Pancreas (tissue), 10 donors: ENCODE measurements at places on chromosomes 7 and 10. TPM values are rescaled to one million over a fixed set of nuclear protein-coding genes. Genes with fewer than 3 reads are reported as not detected.
A peak's percentile ranks its signal among the peaks of the same experiment; 100 is the strongest.

The NXPH1 gene
- total RNA-seq: not detected

DNA sequence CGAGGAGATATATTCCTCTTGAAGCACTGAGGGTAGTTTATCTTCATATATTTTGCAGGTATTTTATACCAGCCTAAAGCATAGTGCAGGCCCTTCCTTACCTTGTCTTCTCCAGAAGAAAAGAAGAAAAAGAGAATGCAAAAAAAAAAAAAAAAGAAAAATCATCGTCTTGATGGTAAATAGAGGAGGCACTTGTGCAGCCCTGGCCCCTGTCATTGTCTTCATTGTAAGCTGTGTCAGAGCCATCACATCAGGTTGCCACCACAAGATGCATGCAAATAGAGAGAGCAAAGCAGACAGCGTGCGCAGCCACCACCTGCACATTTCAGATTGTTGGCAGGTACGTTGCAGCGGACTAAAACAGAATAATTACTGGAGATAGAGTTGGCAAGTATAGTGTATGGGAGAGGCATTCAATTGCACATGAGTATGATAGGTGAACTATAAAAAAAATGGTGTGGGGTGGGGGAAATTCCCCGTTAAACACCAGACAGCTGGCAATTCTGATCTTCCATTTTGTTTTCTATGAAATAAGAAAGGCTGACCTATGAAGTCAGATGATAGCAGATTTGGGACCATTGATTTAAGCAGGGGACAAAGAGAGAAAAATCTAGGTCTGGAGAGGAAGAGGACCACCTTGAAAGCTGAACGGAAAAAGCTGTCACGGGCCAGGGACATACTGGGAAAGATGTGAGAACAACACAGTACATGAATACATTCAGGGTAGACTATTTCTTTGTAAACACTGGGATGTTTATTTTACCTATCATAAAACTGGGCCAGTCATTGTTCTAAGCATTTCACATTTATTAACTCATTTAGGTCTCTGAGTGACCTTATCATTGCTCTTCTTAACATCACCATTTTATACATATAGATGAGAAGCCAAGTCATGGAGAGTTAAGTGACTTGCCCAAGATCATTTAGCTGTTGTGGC is 306.3 kb upstream of the SP8 start:
- H3K27ac ChIP-seq: no peak overlapping the region
- H3K36me3 ChIP-seq: no peaks in the 10 kb centered on the region
- H3K4me3 ChIP-seq: no peak overlapping the region

The TMEM236 gene
- 0.95 TPM for total RNA-seq

DNA sequence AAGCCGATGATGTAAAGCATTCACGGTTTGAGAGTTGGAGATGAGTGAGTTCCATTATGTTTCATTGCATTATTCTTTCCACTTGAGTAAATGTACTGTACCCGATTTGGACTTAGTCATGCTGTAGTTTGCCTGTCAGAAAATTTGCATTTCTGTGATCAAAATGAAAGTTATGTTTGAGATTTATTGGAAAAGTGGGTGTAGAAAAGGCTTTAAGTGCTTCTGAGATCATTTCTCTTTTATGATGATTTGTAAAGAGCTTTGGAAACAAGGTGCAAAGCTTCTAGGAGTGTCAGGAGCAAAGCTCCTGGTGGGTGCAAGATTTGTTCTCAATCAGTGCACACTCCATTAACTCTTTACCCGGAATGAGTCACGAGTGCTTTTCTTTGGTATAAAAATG is 204.1 kb upstream of the POM121L12 start:
- no peak for DNase-seq
- H3K27ac ChIP-seq: no peak overlapping the region
- no peak overlapping the region for H3K4me3 ChIP-seq
- H3K27me3 ChIP-seq: no peaks in the 10 kb centered on the region
- H3K4me1 ChIP-seq: no peaks in the 10 kb centered on the region

DNA sequence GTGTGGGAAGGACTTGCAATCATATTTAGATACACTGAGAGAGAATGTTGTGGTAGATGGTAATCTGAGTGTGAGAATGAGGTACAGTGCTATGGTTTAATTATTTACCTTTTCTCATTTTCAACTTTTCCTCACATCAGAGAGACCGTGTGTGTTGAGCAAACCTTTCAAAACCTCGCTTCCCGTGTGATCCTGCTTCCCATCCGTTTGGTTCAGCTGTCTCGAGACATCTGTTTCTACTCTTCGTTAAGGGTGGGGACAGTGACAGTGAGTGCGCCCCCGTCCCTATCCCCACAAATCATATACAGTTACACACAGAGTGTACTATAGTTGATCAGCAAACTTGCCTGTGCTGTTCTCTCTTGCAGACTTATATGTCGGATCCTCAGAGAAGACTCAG is 33.0 kb upstream of the NOBOX start:
- no peaks in the 10 kb centered on the region for H3K27me3 ChIP-seq
- no peaks in the 10 kb centered on the region for H3K4me1 ChIP-seq
- H3K4me3 ChIP-seq: no peak overlapping the region

DNA sequence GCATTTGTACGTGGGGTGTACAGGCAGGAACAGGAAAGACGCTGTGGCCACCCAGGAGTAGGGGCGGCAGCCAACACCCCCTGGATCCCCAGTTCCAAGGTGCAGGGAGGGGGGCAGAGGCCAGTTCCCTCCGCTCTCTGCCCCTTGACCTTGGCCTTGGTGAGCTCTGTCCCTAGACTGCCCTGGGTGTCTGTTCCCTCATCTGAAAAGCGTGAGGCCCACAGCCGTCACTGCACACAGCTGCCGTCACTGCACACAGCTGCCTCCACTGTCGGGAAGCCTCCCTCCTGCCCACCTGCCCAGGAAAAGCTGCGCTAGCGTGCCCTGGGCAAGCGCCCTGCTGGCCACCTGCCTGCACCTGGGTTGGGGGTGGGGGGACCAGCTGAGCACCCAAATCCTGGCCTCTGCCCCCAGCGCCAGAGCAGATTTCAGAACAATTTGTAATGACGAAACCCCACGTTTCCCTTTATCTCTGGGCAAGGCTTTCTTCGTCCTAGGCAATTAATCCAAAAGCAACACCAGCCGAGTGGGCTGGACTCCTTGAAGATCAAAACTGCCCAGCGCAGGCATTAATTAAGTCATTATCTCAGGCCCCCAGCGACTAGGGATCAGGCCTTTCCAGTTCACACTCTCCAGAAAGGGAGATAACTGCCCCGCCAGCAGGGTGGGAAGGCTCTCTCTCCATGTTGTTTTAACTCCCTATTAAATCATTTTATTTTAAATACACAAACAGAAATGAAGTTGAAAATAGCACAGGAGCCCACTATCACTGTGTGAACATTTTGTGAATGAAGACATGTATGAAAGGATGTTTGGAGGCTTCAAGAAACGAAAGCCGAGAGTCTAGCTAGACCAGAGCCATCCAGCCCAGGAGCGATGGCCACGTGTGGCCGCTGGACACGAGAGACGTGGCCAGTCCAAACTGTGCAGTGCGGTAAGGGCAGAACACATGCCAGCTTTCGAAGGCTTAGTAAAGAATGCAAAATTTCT is 4.0 kb upstream of the PDGFA start:
- H3K4me3 ChIP-seq: no peak overlapping the region
- peaks cover 14% of the 10 kb centered on the region for H3K4me1 ChIP-seq
- no peaks in the 10 kb centered on the region for H3K36me3 ChIP-seq
- no peaks in the 10 kb centered on the region for H3K27me3 ChIP-seq

DNA sequence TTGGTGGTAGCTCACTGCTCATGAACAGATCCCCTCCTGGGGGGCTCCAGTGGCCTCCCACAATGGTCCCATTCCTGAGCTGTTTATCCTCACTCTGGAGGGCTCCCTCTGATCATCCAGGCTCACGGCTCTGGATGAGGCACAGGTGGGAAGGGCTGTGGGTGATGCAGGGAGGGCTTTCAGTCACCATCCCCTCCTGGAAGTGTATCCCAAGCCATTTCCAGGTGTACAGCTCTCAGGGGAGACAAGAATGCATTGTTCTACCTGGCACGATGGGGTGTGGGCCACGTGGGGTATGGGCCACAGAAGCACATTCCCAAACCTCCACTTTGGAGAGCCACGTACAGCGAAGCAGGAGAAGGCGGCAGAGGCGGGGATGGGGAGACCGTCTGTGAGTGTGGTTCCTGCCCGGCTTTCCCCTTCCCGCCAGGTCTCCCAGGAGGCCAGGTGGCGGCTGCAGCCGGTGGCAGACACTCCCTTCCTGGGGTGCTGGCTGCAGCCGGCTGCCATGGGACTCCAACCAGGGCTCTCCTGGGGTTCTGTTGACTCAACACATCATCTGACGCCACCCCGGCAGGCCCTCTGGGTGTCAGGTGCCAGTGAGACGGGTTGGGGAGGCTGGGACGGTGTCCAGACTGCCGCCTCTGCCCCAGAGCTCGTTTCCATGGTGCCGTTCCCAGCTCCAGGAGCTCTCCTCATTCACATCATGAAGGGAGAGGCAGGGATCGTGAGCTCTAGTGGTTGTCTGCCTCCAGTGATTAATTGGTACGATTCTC is 169.7 kb upstream of the RHEB start:
- no peaks in the 10 kb centered on the region for H3K4me1 ChIP-seq
- DNase-seq: peak; percentile 50
- no peaks in the 10 kb centered on the region for H3K36me3 ChIP-seq
- no peaks in the 10 kb centered on the region for H3K27me3 ChIP-seq

DNA sequence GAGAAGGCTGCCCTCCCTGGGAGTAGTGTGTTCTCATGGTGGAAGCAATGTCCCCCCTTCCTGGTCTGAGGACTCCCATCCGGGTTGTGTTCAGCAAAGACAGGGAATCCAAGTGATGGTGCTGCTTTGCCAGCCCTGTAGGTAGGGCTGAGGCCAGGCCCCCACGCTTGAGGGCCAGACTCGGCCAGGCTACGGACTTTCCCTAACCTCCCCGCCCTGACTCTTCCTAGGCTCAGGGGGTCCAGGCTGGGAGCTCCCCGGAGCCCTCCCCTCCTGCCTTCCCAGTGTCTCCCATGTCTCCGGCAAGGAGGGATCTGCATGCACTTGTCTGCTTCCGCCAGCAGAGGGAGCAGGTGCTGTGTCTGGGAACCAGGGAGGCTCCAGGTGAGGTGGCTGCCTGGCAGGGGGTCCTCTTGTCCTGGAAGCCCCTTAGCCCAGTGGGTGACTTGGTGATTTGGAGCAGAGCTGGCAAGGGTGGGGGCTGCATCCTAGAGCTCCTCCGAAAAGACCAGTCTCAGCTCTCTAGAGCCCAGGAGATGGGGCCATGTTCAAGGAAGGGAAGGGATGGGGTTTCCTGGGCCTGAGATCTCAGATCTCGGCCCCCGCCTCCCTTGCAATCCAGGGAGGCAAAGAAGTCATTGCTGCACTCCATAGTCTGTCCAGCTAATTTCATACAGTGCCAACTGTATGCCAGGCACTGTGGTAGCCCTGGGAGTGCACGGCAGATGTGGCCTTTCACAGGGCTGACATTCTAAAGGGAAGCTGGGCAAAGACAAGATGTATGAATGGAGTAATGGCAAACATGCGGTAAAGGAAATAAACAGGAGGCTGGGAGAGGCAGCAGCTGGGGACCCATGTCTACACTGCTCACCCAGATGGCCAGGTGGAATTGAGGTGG is 20.3 kb upstream of the SFRP5 start:
- peaks cover 22% of the 10 kb centered on the region for H3K4me1 ChIP-seq
- H3K4me3 ChIP-seq: no peak overlapping the region
- DNase-seq: peak; percentile 91
- no peaks in the 10 kb centered on the region for H3K36me3 ChIP-seq

DNA sequence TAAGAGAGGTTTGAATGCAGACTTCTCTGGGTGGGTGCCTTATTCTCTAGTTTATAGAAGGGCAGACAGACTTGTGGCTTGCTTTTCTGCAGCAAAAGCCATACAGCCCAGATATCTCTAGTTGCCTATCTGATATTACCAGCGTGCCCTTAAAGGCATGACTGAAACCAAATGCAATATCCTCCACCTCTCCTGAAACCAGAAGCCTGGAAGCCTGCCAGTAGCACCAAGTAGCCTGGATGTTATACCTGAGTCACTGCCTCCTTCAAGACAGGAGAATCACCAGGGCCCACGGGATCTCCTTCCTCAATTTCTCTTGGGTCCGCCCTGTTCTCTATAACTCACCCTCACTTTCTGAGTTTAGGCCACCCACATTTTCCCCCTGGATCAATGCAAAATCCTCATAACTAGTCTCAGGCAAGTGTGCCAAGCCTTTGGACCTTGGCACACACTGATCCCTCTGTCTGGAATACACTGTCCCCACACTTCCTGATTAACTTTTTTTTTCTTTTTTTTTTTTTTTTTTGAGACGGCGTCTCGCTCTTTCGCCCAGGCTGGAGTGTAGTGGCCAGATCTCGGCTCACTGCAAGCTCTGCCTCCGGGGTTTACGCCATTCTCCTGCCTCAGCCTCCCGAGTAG is 638.4 kb downstream of the GALNT17 start:
- DNase-seq: no peak
- H3K4me1 ChIP-seq: no peaks in the 10 kb centered on the region
- no peaks in the 10 kb centered on the region for H3K27me3 ChIP-seq
- no peak overlapping the region for H3K4me3 ChIP-seq

The GIMAP4 gene
- 3.9 TPM for total RNA-seq

GRCh38 chr10:113067501-113067900 is 117.5 kb downstream of the TCF7L2 start:
- H3K27ac ChIP-seq: peak overlapping the region; percentile 33
- H3K4me1 ChIP-seq: peaks cover 14% of the 10 kb centered on the region

GRCh38 chr10:28761084-28761846 is 83.9 kb downstream of the BAMBI start:
- H3K36me3 ChIP-seq: no peaks in the 10 kb centered on the region
- no peak for DNase-seq
- no peaks in the 10 kb centered on the region for H3K4me1 ChIP-seq
- H3K4me3 ChIP-seq: no peak overlapping the region

The CD36 gene
- 12.0 TPM for total RNA-seq

The RGS10 gene
- total RNA-seq: 0.79 TPM

DNA sequence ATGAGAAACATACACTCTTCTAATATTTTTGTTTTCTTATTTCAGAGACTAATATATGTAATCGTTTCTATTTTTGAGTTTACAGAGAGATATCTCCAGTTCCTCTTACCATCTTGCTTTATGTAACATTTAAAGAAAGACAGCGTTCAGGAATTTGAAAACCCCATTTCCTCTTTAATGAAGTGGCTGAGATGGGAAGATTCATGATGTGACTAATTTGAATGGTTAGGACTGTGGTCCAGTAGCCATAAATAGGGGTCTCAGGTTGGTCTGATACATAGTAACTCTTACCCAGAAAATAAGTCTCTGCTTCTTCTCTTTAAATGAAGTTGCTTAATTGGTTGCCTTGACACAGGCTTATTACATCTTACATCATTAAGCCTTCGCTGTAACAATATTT is 6.9 kb downstream of the KMT2E start:
- no peak for DNase-seq
- no peak overlapping the region for H3K4me3 ChIP-seq
- no peak overlapping the region for H3K27ac ChIP-seq
- no peaks in the 10 kb centered on the region for H3K36me3 ChIP-seq
- no peaks in the 10 kb centered on the region for H3K27me3 ChIP-seq
- peaks cover 24% of the 10 kb centered on the region for H3K4me1 ChIP-seq
